NCI-H2081 treated with DMSO at 0.1 percent for 48 hours (cell line): ENCODE measurements at places on chromosomes 6 and 20.
A peak's percentile ranks its signal among the peaks of the same experiment; 100 is the strongest.

DNA sequence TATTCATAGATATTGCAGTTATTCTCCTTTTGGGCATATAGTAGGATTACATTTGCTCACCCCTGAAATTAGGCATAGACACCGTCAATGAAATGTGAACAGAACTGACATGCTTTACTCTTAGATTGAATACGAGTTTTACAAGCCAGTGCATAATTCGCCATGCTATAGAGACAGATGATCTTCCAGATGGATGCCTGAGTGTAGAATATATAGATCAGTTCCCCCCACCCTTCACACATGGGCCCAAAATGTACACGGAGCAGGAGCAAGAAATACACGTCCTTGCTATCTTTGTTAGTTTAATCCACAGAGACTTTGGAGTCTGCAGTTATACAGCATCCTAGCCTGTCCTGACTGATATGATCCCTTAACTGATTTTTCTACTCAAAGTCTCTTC, 47.4 kb downstream of the LAMA2 start:
- DNase-seq, result no peak

DNA sequence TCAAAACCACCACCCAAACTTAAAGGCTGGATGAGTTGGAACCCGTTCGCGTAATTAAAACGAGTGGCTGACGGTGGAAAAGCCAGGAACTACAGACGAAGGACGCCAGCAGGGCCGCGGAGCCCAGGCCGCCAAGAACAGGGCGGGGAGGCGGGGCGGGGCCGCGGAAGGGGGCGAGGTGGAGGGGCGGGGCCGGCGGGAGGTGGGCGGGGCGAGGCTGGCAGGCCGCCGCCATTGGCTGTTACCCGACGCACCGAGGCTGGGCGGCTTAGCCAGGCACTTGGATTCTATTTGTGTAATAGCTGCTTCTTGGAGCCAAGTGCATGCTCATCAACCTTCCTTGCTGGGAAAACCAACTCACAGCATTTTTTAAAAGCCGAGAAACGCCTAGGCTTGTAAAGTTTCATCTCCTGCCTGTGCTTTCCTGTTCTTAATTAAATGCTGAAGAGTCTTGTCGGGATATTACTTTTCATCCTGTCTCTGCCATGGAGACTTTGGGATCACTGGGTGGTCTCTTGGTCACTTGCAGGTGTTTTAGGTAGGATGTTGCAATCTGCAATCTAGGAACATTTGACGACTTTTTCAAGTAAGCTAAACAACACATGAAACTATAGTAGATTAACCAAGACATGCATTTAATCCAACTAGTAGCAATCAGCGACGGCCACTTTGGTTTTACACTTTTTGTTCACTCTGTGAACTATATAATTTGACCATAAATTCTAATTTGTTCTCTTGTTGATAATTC, 245.0 kb downstream of the ARID1B start:
- DNase-seq, result peak; percentile 71

DNA sequence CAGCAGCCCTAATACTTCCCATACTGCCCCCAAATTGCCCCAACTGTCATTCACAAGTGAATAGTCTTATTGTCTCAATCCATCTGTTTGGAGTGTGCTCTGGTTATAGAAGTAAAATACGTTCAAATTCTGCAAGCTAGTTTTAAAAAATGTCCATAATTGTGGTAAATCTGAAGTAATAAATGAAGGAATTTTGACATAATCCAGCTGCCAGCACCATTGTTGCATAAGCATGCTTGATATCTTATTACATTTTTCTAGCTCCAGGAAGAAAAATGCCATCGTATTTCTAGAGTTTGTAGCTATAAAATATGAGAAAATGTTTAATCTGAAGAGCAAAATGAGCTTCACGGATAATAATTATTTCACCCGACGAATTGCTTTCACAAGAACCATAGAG, 664.7 kb downstream of the RFPL4B start:
- no peak for DNase-seq

- no peak for DNase-seq
Measured at GRCh38 chr20:40333591-40333990, 355.4 kb downstream of the MAFB start.

GRCh38 chr20:49796600-49797343, 15.9 kb upstream of the SLC9A8 start:
- DNase-seq, result no peak
